Activated naive CD8-positive, alpha-beta T cell treated with anti-CD3 and anti-CD28 coated beads, Interleukin-2, amount 10 ng/mL, durations not matched to agents 7 days and 5 days (primary cell): ENCODE measurements at places on chromosomes 6 and 20.

DNA sequence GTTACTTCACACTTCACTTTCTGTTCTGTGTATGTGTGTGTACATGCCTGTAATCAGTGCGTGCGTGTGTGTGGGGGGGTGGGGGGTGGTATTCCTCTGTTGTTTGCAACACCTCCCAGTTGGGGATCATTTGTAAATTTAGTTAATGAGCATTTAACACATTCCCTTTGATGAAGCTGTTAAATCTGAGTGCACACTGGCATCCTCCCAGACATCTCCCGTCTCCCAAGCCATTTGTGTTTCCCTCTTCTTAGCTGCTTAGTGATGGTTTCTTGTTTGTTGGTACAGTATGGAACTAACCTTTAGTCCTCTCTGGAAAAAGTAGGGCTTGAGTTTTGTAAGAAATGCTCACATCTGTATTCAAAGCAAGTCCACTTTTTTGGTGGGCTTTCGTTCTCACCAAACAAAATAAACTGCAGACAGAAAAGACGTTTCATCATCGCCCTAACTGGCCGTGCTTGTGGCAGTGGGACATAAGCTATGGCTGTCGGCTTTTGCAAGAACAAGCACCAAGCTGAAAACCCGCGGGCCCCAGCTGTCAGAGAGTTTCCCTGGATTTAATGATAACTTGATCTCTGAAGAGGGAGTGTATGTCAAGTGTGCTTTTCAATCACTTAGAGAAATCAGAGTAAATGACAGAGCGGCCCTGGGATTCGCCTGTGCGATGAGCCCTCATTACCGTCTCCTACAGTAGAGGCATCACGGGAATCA, 54.9 kb upstream of the SASH1 start:
- no peak for DNase-seq

DNA sequence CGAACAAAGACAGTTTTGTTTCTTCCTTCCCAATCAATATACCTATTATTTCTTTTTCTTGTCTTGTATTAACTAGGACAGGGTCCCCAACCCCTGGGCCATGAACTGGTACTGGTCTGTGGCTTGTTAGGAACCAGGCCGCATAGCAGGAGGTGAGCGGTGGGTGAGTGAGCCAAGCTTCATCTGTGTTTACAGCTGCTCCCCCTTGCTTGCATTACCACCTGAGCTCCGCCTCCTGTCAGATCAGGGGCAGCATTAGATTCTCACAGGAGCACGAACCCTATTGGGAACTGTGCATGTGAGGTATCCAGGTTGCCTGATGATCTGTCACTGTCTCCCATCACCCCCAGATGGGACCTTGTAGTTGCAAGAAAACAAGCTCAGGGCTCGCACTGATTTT, 151.9 kb downstream of the CDKAL1 start:
- no peak for DNase-seq

DNA sequence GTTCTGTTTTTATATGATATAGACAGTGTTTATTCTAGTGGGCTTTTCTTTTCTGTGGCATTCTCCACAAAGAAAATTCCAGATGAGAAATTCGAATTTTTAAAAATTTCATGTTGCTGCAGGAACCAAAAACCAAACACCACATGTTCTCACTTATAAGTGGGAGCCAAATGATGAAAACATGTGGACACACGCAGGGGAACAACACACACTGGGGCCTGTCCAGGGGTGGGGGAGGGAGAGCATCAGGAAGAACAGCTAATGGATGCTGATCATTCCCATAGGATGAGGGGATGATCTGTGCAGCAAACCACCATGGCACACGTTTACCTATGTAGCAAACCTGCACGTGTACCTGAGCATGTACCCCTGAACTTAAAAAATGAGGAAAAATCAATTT, 499.0 kb upstream of the SLC35B3 start:
- no peak for DNase-seq

DNA sequence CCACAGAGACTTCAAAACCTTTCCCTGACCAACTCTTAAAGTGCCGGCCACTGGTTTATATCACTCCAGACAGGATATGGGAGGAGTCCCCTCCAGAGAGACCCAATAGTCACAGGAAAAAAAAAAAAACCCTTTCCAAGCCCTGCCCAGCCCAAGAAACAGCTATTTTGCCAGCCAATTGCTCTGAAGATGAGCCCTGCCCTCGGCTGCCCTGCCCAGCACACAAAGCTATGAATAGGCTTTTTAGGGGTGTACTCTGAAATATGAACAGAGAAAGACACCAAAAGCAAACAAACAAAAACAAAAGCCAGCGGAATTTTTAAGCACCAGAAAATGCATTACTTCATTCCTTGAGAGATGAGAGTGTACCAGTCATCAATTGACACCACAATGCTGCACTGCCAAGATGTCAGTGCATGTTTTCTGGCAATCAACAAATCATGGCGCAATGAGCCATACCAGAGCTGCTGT, 275.1 kb downstream of the C6orf118 start:
- DNase-seq, result no peak

GRCh38 chr20:23409800-23410199, 11.5 kb downstream of the NAPB start:
- no peak for DNase-seq
